ENCODE measurements at places on chromosomes 6 and 20. TPM values are rescaled to one million over a fixed set of nuclear protein-coding genes. Genes with fewer than 3 reads are reported as not detected.

The PTK7 gene
- 42.9 TPM for total RNA-seq

The NOX3 gene
- not detected for total RNA-seq

The SMIM26 gene
- total RNA-seq, result 109 TPM

The STMND1 gene
- total RNA-seq, result not detected

Data from epithelial cell of umbilical artery (primary cell).